ENCODE measurements at places on chromosomes 4 and X. TPM values are rescaled to one million over a fixed set of nuclear protein-coding genes. Genes with fewer than 3 reads are reported as not detected.

DNA sequence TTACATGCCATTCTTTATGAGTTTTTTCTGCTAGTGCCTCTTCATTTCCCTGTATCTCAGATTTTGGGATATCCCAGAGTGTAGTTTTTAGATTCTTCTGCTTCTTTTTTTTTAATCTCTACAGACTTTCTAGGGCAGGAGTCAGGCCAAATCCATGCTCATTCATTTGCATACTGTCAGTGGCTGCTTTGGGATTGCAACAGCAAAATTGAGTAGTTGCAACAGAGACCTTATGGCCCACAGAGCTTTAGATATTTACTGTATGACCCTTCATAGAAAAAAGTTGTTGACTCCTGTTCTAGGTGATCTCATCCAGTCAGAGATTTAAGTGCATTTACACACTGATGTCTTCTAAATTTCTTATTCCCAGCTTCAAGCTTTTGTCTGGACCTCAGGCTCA is 35.3 kb downstream of the ARFIP1 start:
- DNase-seq: peak; percentile 17

DNA sequence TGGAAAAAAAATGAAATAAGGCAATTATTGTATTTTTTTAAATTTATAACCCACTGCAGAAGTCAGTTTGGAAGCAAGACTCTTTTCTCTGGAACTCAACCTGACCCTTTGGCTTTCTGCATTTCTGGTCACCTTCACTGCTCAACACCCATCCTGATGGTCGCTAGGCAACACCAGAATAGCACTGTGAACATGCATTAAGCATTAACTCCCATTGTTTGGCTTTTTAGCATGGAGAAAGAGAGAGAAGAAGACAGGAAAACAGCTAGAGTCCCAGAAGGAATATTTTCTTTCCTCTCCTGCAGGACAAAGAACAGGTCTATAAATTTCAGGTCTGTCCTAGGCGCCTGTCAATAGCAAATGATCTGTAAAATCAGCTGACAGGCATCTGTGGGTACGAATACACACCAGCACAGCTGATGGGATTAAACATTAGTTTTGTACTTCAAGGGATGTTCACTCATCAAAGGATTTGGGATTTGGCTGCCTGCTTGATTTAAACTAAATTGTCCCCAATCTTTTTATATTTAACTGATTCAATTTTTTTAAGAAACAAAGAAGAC is 137.2 kb upstream of the ETNPPL start:
- DNase-seq: no peak

DNA sequence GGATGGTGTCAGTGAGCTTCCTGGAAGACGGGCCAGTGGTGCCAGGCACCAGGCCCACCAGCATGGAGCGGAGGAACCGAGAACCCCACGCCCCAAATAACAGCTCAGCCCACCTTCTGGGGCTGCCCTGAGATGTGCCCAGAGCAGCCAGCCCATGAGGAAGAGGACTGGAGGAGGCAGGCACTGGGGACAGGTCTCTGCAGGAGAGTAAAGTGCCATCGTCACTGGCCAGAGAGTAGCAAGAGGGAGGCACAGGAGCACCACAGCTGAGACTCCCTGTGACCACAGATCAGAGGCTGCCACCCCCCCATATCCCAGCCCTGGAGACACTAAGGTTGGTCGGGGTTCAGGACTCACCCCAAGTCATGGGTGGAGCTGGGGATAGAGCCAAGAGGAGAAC is 63.0 kb downstream of the PPP2R2C start:
- no peak for DNase-seq

DNA sequence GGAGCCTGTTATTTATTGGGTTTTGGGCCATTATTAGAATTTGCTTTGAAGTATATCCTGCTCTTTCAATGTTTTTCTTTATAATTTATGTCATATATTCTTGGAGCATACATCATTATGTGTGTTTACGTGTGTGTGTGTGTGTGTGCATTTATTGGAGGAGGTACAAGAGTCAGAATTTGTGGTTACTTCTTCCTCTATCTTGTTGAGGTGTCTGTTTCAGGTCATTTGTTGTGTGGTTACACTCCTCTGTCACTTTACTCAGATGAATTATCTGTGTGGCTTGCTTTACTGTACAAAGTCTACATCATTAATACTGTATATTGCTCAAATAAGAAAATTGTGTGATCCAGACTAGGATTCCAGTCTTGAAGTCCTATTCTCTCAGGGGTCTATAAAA is 1957.4 kb upstream of the TENM3 start:
- DNase-seq: no peak

MAGEC1 gene
- not detected for polyA plus RNA-seq

All from CD14-positive monocyte (primary cell).